ENCODE measurements at places on chromosomes 12 and 14.

GRCh38 chr12:59398164-59398563 is 197.7 kb upstream of the SLC16A7 start:
- no peak for DNase-seq

DNA sequence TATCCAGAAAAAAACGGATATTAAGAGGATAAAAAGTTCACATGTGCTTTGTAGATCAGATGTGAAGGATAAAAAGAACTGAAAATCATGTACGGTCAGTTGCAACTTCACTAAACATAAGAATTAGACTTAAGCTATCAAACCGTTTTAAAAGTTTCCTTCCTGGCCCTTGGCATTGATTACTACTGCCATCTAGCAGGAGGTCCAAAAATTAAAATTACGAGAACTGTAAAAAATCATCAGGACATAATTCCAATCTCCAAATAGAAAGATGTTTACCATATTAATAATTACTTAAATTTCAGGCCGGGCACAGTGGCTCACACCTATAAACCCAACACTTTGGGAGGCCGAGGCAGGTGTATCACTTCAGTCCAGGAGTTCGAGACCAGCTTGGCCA is 7.9 kb downstream of the WDR89 start:
- no peak for DNase-seq

- DNase-seq = peak; percentile 79
Measured at GRCh38 chr12:96237465-96238077, 43.4 kb downstream of the ELK3 start.

GRCh38 chr14:99724939-99725773 is 41.1 kb downstream of the CYP46A1 start:
- no peak for DNase-seq

GRCh38 chr12:124558313-124558712 is 9.1 kb downstream of the NCOR2 start:
- DNase-seq = no peak

DNA sequence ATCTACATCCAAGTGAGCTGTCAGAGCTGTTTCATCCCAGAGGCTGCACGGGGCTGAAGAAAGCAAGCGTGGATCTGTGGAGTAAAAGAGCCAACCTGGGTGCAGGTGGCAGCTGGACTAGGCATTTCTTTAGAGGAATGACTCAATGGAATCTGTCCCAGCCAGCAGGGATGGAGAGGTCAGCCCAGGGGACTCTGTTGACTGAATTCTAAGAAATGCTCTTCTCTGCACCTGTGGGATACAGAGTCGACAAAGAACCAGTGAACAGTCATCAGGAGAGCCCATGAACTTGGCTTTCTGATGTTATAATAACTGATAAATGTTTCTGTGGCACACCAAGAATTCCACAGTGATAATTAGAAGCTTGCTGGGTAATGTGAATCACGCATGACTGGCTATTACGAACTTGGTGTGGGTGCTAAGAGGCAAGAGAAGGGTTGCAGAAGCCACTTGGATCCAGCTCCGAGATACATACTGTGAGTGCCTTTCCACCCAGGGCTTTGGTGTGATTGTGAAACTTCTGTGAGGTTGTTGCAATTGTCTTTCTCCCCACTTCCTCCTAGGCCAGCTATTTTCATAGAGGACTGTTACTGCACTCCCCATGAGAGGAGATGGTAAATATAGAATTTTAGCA is 16.2 kb downstream of the PYGL start:
- DNase-seq = peak; percentile 85

DNA sequence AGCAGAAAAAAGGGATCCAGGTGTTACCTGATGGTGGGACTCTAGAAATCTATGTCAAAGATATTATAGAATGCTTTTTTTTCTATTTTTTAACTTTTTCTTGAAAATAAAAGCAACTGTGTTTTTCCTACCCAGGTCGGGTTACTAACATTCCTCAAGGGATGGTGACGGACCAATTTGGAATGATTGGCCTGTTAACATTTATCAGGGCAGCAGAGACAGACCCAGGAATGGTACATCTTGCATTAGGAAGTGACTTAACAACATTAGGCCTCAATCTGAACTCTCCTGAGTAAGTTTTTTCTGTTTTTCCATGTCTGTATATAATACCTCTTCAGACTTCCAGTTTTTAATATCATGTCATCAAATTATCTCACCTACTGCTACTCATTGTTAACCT is 27.6 kb upstream of the KCNMB4 start:
- DNase-seq = no peak

- no peak for DNase-seq
Measured at GRCh38 chr12:68867606-68868005, 59.6 kb downstream of the MDM2 start.

DNA sequence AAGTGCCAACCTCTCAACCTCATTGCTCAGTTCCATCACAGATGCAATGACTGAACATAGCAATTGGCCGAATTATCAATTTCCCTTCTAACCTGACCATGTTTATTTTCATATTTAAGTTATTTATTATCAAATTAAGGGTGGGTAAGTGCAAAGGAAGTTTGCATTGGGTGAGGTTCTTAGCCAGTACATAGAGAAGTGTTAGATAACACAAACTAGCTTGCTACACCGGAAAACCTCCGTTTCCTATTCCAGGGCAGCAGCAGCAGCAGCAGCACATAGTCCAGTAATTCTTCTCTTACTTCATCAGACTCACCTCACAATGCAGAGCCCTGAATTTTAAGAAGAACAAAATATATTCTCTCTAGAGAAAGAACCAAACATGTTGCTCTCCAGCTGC is 200.5 kb upstream of the OR4E1 start:
- no peak for DNase-seq

GRCh38 chr12:24748326-24748725 is 200.6 kb downstream of the BCAT1 start:
- no peak for DNase-seq

GRCh38 chr12:42266579-42267230 is 28.7 kb upstream of the YAF2 start:
- no peak for DNase-seq

DNA sequence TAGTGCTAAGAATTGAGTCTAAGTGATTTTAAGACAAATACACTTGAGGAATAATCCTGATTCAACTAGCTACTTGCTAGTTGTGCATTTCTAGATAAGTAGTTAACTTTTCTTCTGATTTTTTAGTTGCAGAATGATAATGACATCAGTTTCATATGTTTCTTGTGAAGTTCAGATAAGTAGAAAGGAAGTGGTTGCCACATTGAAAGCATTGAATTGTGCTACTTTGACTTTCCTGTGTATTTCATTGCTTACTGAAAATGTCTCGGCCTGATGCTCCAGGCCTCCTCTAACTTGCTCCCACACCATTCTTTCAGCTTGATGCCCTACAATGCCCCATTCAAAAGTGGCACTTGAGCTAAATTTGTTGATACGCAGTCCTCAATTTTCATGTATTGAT is 980.0 kb downstream of the TMTC2 start:
- peak; percentile 11 for DNase-seq

Data from NCI-H226 (cell line).